CD8-positive, alpha-beta memory T cell (primary cell): ENCODE measurements at places on chromosomes 6 and 20.

DNA sequence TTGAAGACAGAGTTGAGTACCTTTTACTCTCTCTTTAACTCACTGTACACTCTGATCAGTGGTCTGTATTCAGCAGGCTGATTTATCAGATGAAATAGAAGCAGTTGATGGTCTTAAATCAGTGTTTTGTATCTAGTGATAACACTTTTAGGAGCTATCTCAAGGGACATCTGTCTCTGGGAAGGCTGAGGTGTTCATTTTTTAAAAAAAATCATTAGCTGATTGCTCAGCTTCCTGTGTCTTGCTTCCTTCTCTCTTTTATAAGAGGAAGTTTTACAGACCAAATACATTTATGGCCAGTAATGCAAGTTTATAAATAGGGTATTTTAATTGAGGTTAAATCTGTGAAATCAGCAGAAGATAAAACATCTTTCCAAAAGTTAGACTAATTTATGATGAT, 12.0 kb upstream of the CCDC170 start:
- DNase-seq, result no peak

- no peak for DNase-seq
Observed at GRCh38 chr6:118103381-118104146, 196.5 kb downstream of the SLC35F1 start.

- DNase-seq, result no peak
Observed at GRCh38 chr6:28205879-28206278, 19.2 kb upstream of the ZSCAN9 start.

GRCh38 chr6:106974336-106974998, at the start of gene CD24:
TSS of gene CD24 (minus strand) at chr6:106974729. CDS start at chr6:106974646, 83 bp downstream.
- no peak for DNase-seq

DNA sequence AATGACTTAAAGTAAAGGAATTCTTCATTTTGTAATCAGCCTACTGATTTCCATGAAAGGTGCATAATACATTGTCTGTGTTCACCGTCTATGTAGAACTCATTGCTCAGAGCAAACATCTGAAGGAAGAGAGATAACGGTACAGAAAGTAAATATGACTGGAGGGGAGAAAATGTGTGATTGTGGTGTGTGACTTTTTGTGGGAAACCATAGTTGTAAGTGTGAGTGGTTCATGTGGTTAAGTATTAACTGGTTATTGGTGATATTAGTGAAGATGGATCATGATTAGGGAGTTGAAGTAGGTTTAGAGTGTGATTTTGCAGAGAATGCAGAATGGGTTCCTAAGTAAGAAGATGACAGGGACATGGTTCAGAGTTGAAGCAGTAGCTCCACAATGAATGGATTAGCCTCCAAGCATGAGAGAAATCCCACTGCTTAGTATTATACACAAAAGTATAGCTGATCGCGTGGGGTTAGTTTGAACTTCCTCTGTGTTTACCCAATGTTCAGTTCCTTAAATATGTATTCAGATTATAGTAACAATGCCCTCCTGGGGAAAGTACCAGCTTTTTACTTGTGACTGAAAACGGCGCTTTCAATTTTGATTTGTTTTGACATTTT, 368.9 kb downstream of the UTRN start:
- DNase-seq, result no peak

- DNase-seq, result no peak
Observed at GRCh38 chr6:21111093-21111725, 482.3 kb upstream of the SOX4 start.
